Stimulated activated CD4-positive, alpha-beta T cell treated with anti-CD3 and anti-CD28 coated beads, Interleukin-1b, Interleukin-23, amount 100 ng/mL, for 48 hours (primary cell): ENCODE measurements at places on chromosomes 3 and 15.

GRCh38 chr15:90419738-90420406 is 31.8 kb downstream of the IQGAP1 start:
- DNase-seq = peak; percentile 62

- peak; percentile 26 for DNase-seq
Measured at GRCh38 chr15:94306700-94307650, 75.6 kb downstream of the MCTP2 start.

- DNase-seq = no peak
Measured at GRCh38 chr3:171967137-171967783, 72.1 kb upstream of the FNDC3B start.

- no peak for DNase-seq
Measured at GRCh38 chr3:78809966-78810365, 957.8 kb downstream of the ROBO1 start.

GRCh38 chr3:194875581-194876402 is 190.1 kb downstream of the FAM43A start:
- no peak for DNase-seq

GRCh38 chr15:51046799-51047449 is 47.8 kb downstream of the TNFAIP8L3 start:
- DNase-seq = no peak

DNA sequence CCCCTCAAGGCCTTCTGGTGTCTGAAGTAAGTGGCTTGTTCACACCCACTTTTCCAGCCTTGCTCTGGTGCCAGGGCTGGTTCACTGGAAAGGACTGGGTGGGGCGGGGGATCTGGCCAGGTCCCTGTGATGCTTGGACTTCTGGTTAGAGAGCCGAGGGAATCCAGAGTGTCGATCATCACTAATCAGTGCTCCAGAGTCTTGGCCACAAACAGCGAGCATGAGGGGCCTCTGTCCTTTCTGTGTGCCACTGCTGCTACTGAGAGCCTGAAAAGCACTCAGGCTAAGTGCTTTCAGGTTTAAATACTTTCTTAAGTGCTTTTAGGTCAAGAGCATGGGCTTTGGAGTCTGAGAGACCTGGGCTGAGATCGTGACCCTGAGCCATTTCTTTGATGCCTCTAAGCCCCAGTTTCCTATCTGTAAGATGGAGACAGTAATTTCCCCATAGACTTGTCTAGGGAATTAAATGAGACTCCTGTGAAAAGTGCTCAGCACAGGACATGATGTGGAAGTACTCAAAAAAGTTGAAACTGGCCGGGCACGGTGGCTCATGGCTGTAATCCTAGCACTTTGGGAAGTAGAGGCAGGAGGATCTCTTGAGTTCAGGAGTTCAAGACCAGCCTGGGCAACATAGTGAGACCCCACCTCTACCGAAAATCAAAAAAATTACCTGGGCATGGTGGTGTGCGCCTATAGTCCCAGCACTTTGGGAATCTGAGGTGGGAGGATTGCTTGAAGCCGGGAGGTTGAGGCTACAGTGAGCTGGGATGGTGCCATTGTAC is 53.8 kb upstream of the SEC22A start:
- DNase-seq = no peak

- peak; percentile 67 for DNase-seq
Measured at GRCh38 chr3:126357295-126358037, at the start of gene KLF15. KLF15 (minus strand) TSS chr3:126357408; CDS start chr3:126352922, 4,486 bp downstream.

DNA sequence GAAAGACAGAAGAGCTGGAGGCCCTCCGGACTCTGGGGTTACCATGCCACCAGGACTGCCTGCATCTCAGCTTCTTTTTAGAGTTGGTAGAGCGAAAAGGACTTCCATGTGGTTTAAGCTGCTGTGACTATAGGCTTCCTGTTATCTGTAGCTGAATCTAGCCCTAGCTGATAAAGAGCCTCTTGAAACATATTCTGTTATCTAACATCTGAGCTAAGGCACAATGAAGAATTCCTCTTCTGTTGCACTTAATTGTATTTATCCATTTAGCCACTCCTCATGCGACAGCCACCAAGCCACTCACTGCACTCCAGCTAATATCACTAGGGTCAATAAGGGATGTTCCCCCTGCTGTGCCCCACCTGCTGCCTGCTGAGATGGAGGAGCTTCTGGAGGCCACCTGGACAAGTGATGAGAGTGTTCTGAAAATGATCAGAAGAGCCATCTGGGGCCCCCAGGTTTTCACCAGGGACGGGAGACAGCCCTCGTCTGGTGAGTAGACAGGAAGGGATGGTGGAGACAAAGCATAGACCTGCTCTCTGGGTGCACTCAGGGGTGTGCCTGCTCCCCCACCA is 94.6 kb upstream of the PLXNA1 start:
- no peak for DNase-seq

GRCh38 chr3:81048058-81048665 is 713.3 kb downstream of the GBE1 start:
- no peak for DNase-seq

DNA sequence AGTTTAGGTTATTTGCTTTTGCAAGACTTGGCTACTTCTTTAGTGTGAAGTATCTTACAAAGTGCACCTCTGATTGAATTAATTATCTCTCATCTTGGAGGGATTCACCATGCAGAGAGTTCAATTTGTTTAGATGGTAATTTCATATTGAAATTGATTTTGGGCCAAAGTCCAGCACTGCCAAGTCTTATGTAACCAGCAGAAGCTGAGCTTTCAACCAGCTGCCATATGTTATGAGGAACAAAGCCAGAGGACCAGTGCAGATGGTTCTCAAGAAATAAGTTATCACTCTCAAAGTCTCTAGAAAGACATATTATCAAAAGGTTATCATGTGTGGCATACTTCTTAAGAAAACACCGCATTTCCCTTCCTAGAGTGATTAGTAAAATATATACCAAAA is 29.0 kb downstream of the ABHD6 start:
- no peak for DNase-seq

GRCh38 chr15:88747111-88747510 is 56.1 kb upstream of the ACAN start:
- DNase-seq = no peak

- DNase-seq = no peak
Measured at GRCh38 chr3:111690242-111690641, 95.1 kb upstream of the ZBED2 start.

DNA sequence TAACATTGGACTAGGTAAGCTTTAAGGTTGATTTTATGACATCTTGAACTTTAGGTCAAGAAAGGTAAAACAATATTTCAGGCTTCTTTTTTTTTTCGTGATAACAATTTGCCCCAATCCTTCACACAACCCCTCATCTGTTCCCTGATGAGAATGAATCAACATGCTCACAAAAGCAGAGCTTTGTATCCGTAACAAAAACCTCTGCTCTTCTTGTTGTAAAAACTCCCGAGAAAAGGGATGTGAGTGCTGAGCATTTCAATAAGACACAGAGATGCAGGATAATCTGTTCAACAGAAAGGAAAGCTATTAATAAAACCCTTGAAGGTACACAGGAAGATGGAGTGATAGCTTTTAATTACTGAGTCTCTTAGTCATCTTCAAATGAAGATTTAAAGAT is 94.3 kb downstream of the RAD18 start:
- DNase-seq = no peak

DNA sequence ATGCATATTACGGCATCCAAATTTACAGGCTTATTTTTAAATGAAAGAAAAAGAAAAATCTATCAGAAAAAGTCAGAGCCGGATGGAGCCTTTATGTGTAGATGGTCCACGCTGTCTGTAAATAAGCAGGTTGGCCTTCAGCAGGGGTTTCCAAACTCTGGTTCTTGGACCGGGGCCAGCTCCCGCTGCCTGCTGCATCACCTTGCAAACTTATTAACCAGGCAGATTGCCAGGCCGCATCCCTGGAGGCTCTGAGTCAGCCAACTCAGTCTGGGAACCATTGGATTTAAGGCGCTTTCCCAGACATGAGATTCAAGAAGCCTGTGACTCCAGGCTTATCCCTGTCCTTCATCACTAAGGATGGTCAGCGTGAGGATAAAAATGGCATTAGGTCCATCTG is 212.4 kb downstream of the OPA1 start:
- DNase-seq = no peak

- DNase-seq = no peak
Measured at GRCh38 chr3:73591286-73591800, 33.4 kb downstream of the PDZRN3 start.

DNA sequence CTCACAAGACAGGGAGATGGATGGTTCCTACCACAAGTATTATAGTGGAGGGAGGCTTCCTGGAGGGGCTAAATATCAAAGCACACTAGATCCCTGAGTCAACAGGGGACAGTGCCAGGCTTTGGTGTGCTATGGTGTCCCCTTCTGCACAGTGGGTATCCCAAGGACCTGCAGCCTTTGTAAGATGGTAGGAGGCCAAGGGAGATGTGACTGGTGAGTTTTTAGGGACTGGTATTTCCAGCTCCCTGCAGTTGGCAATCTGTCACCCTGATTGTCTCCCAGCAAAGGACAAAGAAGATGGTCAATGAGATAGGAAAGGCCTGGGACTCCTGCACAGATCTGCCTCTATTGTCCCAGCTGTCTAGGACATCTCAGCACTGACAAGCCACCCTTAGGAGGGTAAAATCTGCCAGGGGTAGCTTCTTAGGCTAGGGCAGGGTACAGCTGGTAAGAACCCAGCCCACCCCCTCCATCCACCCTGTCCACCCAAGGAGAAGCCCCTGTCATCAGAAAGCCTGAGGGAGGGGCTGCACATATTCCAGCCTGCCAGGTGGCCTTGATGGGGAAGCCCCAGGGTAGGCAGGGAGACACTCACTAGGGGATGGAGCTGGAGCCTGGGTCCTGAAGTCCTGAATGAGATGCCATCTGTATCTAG is 631 bp downstream of the CYP1A1 start:
- no peak for DNase-seq

DNA sequence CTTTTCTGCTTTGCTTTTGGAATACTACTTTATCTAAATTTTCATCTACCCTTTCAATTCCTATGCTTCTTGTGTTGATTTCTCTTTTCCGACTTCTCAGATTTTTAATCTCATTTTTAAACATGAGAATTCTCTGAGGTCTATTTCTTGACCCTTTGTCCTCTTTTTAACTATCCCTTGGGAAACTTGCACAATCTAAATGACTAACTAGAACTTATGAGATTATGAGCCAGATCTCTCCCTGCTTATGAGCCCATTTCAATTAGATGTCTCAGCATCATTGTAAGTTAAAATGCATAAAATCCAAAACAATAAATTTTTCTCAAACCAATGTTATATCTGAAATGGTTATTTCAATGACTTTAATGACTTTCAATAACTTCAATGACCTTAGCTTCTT is 296.9 kb upstream of the AGTR1 start:
- no peak for DNase-seq
